Cardiac fibroblast (primary cell): ENCODE measurements at places on chromosomes 6 and 20.
A peak's percentile ranks its signal among the peaks of the same experiment; 100 is the strongest.

- DNase-seq: no peak
These were observed 1.6 kb upstream of the SOBP start for GRCh38 chr6:107488174-107488874.

GRCh38 chr6:155314773-155315515 is 660 bp upstream of the TFB1M start:
- peak; percentile 94 for DNase-seq

DNA sequence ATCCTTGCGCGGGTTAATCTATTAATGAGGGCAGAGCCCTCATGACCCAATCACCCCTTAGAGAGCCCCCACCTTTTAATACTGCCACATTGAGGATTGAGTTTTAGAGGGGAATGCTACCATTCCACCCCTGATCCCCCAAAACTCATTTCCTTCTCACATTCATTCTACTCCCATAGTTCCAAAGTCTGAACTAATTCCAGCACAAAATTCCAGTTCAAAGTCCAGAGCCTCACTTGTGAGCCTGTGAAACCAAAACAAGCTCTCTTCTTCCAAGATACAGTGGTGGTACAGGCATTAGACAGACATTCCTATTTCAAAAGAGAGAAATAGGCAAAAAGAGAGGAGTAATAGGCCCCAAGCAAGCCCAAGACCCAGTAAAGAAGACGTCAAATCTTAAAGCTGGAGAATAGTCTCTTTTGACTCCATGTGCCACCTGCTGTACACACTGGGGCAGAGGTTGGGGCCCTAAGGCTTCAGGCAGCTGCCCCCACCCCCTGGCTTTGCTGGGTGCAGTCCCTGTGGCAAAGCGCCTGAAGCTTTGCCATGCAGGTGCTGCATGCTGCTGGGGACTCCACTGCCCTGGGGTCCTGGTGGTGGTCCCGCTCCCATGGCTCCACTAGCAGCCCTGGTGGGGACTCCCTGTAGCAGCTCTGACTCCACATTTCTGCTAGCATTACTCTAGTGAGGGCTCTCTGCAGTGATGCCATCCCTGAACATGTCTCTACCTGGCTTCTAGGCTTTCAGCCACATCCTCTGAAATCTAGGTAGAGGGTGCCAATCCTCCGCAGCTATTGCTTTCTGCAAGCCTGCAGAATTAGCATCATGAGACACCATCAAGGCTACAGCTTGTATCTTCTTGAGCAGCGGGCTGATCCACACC is 41.3 kb downstream of the RSPH3 start:
- DNase-seq: no peak

DNA sequence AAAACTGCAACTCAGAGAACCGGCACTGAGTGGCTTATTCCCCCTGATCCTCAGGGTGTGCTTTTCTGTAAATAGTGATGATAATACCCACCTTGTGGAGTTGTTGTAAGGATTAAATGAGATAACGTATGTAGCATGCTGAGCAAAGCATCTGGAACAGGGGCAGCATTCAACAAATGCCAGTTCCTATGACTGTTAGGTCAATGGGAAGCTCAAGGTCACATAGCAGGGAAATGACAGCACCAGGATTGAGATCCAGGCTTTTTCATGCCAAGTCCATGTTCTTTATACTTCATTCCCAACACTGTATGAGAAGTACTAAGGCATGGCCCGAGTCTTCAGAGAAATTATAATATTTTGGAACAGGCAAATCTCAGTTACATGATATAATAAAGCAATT is 5.1 kb downstream of the RCAN2 start:
- no peak for DNase-seq

DNA sequence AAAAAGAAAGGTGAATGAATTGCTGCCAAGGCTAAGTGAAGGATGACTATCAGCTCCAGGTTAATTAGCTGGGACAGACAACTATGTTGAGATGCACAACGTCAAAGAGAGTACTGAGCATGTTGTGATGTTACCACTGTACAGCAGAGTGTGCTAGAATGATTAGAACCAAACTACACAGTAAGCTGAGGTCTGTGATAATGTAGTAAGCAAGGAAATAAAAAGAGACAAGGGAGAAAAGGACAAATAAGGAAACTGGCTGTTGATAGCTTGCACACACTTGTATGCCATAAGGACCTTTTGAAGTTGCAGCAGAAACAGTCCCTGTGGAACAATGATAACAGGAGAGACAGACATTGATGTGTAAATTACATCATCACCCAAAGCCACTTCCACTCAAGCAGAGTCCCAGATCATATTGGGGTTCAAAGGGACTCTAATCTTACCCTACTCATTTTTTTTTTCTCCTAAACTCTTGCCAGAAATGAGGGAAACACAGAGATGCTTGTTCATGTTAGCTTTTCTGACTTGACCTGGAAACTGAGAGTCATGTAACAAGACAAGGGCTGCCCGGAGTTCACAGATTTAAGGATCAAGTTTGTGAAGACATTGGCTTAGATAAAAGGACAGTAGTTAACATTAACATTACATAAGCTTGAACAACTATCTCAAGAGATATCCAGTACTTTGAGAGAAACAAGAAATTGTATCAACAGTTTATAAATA is 189.9 kb downstream of the CENPW start:
- DNase-seq: no peak

- DNase-seq: peak; percentile 58
These were observed 8.4 kb upstream of the RNF182 start for GRCh38 chr6:13916230-13916944.

DNA sequence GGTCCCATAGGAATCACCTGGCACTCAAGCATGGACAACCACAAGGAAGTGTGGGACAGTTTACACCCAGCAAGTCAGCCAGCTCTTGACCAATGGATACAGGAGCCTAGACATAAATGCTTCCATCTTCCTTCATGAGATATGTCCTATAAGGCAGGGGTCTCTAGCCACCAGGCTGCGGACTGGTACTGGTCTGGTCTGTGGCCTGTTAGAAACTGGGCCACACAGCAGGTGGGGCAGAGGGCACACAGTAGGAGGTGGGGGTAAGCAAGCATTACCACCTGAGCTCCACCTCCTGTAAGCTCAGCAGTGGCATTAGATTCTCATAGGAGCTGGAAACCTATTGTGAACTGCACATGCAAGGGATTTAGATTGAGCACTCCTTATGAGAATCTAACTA is 437.1 kb downstream of the CD109 start:
- DNase-seq: no peak

GRCh38 chr20:31840906-31841816 is 4.2 kb downstream of the FOXS1 start:
- peak; percentile 41 for DNase-seq

DNA sequence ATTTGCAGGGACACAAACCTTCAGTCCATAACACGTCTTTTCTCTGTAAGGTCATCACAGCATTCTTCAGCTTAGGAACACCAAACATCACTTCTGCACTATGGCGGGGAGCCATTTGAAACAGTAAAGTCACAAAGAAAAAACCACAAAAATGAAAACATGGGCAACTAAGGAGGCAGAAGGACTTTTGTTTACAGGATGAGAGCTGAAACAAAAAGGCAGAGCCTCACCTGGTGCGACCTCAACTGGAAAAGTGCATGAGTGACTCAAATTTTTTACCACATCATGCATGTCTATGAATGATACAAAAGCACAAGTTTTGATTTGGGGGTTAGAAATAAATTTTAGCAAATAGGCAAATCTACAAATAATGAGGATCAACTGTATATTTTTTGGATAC is 68.2 kb upstream of the TNFAIP3 start:
- no peak for DNase-seq

DNA sequence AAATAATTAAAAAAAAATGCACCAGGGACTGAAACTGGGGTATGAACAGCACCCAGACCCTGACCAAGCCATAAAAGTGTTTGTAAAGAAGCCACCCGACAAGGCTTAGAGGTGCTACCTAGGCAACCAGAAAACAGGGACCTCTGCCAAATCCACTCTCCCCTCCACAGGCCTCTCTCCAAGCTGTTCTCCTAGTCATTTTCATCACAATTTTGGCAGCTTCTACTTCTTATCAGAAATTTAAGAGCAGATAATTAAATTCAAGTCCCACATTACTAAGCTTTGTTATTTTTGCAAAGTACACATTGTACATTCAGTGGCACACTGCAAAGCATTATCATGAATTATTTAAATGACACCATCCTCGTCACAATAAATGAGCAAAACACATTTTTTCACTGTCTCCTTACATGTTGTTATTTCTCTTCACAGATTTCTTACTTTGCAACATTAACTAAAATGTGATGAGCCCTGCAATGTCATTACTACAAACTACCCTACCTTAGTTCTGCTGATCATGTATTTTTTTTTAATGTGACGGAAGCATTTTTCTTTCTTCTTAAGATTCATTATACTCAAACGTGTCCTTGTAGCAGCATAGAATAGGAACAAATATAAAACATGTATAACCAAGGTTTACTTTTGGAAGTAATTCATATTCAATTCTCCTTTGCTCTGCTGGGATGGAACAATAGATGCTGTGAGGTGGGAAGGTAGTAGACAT is 38.1 kb downstream of the ECT2L start:
- peak; percentile 97 for DNase-seq

- DNase-seq: no peak
These were observed 73.6 kb upstream of the RIPOR2 start for GRCh38 chr6:25009393-25009710.

GRCh38 chr6:90790696-90791095 is 203.8 kb upstream of the MAP3K7 start:
- peak; percentile 44 for DNase-seq

- no peak for DNase-seq
These were observed 1.2 kb downstream of the GRM4 start for GRCh38 chr6:34144581-34145160.

- DNase-seq: no peak
These were observed 2.3 kb downstream of the TGM3 start for GRCh38 chr20:2298116-2298515.
